Caco-2 (cell line): ENCODE measurements at places on chromosomes 4 and X. TPM values are rescaled to one million over a fixed set of nuclear protein-coding genes. Genes with fewer than 3 reads are reported as not detected.

DNA sequence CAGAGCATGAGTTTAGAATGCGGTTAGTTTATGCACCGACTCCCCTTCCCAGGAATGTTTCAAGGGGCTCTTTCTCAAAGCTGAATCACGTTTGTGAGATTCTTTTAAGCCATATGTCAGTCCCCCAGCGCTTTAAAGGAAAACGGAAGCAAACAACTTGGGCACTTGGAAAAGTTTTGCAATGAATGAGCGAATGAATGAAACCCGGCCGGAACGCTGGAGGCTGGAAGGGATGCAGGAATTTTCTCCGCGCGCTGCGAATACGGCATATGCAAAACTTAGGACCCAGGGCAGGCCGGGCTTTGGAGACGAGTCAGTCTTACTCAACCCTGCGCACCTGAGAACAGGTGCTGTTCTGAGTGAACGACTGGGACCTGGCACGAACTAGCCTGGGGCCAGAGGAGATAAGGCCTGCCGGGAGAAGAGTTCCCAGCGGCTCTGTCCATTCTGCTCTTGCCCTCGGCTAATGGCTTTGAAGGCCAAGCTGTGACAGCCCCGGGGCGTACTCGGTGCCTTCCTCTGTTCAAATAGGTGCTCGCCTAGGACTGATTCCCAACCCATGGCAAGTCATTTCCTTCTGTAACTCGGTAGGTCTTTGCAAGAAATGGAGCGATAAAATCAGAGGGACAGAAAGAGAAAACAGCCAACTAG is 743 bp upstream of the NRK start:
- peak; percentile 2 for DNase-seq

GRCh38 chr4:172048666-172049065 is 235.5 kb downstream of the GALNTL6 start:
- no peak for DNase-seq

DNA sequence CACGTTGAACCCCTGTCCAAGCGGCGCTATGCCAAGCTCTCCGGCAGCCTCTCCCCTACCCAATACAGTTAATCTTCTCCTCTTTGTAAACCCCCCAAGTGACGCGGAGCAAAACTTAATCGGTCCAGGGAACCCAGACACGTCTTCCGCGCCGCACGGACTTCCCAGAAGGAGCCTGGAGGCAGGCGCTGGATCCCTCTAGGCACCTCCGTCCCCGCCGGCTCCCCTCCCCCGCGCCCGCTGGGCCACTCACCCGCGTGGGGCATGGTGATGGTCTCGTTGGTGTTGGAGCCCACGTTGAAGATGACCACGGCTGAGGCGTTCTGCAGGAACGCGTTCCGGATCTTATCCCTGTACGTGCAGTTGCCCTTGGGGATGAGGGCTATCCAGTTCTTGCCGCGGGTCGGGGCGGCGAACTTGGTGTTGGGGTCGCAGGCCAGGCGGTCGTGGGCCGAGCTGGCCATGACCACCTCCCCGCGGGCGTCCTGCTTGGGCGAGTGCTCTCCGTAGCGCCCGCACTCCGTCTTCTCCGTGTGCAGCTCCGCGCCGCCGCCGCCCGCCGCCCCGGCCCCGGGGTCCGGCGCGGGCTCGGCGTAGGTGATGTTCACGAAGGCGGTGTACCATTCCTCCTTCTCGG is 1.1 kb downstream of the RNF150 start:
- DNase-seq: no peak

Gene VCX3A
- total RNA-seq: not detected in 2 replicates

Gene AKAP4
- total RNA-seq: not detected in 2 replicates

Gene TAF7L
- not detected in 2 replicates for total RNA-seq
